ENCODE measurements at places on chromosomes 12 and 14.

DNA sequence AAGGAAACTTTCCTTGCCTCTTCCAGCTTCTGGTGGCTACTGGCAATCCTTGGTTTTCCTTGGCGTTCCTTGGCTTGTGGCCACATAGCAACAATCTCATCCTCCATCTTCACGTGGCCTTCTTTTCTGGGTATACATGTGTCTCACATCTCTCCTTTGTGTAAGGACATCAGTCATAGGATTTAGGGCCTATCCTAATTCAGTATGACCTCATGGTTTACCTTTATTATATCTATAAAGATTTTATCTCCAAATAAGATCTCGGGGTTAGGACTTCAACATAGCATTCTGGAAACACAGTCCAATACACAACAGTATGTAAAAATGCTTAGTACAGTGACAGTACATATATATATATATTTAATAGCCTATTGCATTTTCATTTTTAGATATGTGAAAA is 58.4 kb upstream of the LRIG3 start:
- DNase-seq = no peak

- no peak for DNase-seq
These were observed 547 bp downstream of the CNTN1 start for GRCh38 chr12:40692765-40693206.

DNA sequence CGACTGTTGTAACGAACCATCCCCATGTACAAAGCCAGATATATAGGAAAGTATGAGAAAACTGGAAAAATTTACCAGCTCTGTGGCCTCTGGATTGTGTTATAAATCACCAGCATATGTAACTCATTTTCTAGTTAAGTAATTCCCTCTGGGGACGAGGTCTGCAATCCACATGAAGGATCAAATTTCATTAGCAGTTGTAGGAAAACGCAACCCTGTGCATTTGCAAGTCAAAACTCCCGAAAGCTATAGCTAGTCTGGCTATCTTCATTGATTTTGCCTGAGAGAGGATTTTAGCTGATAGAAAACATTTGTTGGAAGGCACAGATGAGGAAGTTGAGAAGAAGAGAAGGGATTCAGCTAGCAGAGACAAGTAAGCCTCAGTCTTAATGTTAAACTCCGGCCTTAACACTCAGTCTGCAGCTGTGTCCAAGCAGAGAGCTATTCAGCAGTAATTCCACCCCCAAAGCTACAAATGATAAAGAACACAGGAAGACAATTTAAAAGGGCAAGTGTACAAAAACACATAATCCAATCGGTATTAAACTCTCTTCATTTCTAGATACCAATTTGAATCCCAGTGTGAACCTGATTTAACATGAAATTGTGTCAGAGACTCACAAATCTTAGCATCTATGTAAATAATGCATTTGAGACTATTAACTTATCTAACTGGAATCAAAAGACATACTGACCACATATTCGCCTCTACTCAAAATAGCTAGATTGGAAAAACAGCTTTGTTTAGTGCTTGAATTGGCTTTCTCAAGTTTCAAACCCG is 54.2 kb upstream of the CERS5 start:
- DNase-seq = no peak

GRCh38 chr12:129862561-129863175 is 41.2 kb downstream of the TMEM132D start:
- DNase-seq = no peak

GRCh38 chr14:100709289-100710284 is 17.1 kb upstream of the DLK1 start:
- peak; percentile 6 for DNase-seq

DNA sequence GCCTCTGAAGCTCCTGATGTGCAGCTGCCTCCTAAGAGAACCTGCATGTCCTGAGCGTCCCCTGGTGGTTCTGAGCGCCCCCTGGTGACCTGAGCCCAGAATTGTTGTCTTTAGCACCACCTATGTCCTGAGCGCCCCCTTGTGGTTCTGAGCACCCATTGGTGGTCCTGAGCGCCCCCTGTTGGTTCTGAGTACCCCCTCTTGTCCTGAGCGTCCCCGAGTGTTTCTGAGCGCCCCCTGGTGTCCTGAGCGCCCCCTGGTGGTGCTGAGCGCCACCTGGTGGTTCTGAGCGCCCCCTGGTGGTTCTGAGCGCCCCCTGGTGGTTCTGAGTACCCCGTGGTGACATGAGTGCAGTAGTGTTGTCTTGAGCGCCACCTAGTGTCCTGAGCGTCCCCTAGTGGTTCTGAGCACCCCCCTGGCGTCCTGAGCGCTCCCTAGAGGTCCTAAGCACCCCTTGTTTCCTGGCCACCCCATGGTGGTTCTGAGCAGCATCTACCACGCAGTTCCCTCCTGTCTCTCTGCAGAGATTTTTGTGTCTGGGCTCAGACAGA is 782.5 kb downstream of the TMEM121 start:
- DNase-seq = peak; percentile 57

GRCh38 chr12:44571006-44571550 is 305.0 kb downstream of the NELL2 start:
- DNase-seq = no peak

DNA sequence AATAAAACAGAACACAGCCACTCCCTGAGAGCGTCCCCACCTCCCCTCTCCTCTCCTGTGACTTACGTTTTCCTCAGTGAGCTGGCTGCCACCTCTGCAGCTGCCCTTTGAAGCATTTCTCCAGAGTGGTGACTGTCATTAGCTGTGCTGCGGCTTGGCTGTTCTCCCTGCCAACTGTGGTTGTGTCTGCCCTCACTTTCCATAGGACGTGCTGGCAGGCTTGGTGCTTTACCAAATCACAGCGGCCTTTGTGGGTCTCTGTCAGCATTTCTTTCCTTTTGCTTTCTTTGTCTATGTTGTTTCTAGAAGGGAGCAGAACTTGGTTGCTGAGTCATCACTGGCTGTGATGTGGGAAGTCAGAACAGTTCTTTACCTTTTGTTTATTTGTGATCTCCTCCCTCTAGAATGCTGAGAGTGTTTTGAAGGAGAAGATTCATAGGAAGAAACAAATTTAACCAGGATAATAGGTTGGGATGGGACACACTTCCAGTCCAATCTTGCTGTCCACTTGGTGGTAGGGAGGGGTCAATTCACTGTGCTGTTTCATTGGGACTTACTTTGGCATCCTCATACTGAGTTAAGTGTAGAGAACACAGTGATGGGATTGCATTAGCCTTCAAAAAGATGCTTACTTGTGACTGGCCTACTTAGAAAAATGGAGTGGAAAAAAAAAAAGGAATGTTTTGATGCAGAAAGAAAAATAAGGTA is 88.2 kb downstream of the TMX1 start:
- DNase-seq = no peak

DNA sequence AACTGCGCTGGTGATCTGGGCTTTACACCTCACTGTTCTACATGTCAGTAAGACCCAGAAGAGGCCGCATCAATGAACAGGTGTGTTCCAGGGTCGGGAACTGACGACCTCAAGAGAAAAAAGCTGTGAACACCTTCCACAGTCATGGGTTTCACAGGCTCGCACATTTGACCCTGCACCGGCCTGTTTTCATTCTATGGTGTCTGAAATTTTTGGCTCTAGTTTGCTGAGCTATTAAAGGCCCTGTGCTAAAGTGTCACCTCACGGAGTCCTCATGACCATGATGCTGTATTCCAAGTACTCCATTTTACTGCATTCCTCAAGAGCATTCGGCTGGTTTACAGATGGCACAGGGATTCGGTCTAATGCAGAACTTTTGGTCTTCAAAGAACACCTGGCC is 78.9 kb downstream of the KDM2B start:
- no peak for DNase-seq

GRCh38 chr14:21264025-21264801 is 5.0 kb downstream of the HNRNPC start:
- DNase-seq = no peak

- DNase-seq = no peak
These were observed 67.6 kb downstream of the NOC4L start for GRCh38 chr12:132211816-132212215.

- DNase-seq = no peak
These were observed 2.0 kb upstream of the HECTD1 start for GRCh38 chr14:31209605-31210004.

GRCh38 chr12:88111074-88111652 is 30.7 kb downstream of the CEP290 start:
- DNase-seq = no peak

GRCh38 chr14:62718629-62719028 is 326.6 kb downstream of the KCNH5 start:
- no peak for DNase-seq

DNA sequence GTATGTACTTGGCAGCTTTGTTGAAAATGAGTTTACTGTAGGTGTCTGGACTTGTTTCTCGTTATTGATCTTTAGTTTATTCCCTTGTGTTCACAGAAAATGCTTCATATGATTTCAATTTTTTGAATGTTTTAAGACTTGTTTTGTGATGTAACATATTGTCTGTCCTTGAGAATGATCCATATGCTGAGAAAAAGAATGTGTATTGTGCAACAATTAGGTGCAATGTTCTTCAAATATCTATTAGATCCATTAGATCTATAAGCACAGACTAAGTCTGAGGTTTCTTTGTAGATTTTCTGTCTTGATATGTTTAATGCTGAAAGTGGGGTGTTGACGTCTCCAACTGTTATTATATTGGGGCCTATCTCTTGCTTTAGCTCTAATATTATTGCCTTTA is 879.6 kb upstream of the LRFN5 start:
- no peak for DNase-seq

GRCh38 chr12:10158406-10158805 is 13.5 kb downstream of the OLR1 start:
- no peak for DNase-seq

- DNase-seq = no peak
These were observed 1.9 kb upstream of the CLEC2D start for GRCh38 chr12:9667403-9668160.

DNA sequence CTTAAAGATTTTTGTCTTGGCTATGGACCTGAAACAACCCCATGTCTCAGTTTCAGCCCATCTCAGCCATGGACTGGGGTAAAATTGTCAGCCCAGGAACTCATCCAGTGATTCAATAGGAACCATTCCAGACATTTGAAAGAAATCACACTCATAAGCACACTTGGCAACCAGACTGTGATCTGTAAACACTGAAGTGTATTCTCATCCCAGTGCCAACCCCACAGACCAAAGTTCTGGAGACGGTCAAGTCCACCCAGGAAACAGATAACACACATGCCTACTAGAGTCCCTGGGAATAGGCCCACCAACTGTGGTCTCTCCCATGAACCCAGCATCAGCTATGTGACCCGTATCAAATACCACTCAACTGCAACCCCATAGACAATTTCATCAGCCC is 804.6 kb downstream of the TRHDE start:
- DNase-seq = no peak

GRCh38 chr12:19171731-19172130 is 42.2 kb downstream of the PLEKHA5 start:
- DNase-seq = no peak

GRCh38 chr12:87425942-87426554 is 603.2 kb downstream of the C12orf50 start:
- DNase-seq = no peak

DNA sequence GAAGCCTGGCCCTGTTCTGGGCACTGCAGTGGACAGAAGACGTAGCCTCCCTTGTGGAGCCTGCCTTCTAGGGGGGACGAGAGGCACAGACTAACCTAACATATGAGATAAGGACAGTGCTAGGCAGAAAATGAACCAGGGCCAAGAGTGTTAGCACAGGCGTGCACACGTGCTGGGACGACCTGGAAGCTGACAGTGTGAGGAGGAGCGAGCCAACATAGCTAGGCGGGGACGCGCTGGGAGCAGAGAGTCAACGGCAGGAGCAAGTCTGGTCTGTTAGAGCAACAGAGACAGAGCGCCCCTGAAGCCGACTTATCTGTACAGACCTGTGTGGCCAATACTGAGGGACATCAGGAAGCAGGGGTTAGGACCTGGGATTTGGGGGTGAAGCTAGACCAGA is 8.0 kb downstream of the PXMP2 start:
- no peak for DNase-seq

All from activated T-helper 1 cell treated with anti-CD3 and anti-CD28 coated beads, Interleukin-2, amount 50 U/mL, for 16 hours (primary cell).